CD4-positive, alpha-beta T cell treated with Interleukin-10 for 1 hour (primary cell): ENCODE measurements at places on chromosomes 6 and 20.

- no peak for DNase-seq
These were observed 66.6 kb upstream of the TAB2 start for GRCh38 chr6:149250951-149251350.

GRCh38 chr6:41375598-41376151, 40.3 kb downstream of the NCR2 start:
- DNase-seq: no peak

GRCh38 chr6:127031511-127031910, 87.0 kb upstream of the RSPO3 start:
- no peak for DNase-seq

DNA sequence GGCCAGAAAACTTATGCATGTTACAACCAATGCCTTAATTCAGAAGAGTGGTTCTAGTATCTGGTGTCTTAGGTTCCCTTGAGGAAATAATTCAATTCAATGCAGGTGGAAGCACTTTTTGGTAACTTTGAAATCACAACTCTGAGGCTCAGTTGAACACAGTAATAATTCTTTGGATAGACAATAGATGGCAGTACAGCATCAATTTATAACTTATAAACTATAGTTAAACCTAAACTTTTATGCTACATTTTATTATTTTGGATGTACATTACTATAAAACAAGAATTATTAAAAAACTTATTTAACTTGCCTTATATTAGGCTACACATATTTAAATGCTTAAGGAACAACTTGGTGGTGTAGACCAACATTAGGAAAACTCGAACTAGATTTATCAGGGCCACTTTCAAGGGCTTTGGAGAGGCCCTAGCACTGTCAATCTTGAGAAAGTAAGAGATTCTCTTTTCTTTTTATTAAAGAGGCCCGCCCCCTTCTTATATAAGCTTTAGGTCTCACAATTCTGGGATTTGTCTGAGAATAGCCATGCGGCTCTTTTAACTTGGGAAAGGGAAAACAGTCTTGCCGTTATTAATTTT, 85.9 kb downstream of the CRYBG1 start:
- peak; percentile 33 for DNase-seq

- DNase-seq: no peak
These were observed 98.4 kb upstream of the CARMIL1 start for GRCh38 chr6:25180630-25181349.

DNA sequence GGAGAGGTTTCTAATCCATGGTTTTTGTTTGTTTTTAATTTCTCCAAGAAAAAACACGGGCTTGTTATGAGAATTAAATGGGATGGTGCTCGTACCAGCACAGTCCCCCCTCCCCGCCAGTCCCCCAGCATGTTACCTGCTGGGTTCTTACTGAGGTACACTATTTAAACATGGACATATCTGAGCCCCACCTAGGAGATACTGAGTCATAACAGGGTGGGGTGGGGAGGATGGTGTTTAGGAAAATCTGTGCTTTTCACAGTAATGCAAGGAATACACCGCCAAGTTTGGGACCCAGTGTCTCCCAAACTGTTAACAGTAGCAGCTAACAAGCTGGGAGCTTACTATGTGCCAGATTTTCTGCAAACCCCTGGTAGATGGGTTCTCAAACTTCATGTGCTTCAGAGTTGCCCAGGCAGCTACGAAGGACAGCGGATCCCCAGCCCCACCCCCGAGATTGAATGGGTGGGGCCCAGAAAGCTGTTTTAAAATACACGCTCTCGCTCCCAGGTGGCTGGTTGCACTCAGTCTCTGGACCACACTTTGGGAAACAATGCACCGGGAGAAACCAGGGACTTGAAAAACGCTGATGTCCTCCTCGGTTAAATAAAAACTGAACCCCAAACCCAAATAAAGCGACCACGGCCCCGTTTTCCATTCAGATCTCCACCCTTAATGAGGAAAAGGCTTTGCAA, 995 bp downstream of the ZFP64 start:
- peak; percentile 30 for DNase-seq

DNA sequence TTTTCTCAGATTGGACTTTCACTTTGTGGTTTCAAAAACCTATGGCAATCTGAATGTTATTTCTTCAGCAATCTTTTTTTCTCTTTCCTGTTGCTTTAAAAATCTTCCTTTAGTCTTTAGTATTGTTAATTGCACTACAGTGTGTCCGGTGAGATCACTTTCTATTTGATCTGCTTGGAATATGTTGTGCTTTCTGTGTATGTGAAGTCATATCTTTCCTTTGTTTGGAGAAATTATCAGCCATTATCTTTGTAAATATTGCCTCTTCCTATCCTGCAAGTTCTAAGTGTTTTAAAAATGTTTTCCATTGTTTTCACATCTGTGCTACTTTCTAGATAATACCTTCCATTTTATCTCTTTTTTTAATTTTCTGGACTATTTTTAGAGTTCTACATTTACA, 171.4 kb upstream of the PRSS16 start:
- DNase-seq: no peak

DNA sequence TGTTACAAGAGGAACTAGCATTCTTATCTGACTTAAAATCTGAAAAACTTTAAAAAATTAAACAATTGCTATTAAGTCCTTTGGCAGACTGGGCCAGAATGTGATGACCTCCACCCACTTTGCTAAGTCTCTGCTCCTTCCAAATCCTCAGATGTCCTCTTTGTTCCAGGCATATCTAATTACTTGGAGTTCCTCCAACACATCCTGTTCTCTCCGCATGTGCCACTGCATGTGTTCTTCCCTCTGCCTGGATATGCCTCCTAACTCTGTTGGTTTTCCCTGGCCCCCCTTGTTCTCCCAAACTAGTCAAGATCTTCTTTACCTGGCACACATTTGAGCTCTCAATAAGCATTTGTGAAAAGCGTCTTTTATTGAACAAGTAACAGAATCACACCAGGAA, 23.1 kb downstream of the ELOVL2 start:
- no peak for DNase-seq

GRCh38 chr20:20664795-20665589, 47.5 kb downstream of the RALGAPA2 start:
- DNase-seq: peak; percentile 30

GRCh38 chr6:33492093-33492492, 37.7 kb downstream of the ZBTB9 start:
- peak; percentile 11 for DNase-seq

DNA sequence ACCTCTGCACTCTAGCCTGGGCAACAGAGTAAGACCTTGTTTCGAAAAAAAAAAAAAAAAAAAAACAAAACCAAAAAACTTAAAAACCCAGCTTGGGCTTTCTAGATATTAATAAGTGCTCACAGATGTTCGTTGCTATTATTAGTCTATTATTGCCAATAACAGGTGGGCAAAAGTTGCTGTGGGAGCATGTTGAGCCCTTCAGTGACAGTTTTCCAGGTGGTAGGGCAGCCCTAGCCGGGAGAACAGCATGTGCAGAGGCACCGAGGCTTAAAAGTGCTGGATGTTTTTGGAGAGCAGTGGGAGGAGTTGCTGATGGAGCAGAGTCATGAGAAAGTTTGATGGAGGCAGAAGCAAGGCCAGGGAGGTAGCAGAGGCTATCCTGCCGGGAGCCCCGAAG, 4.4 kb downstream of the PPP1R16B start:
- no peak for DNase-seq

GRCh38 chr6:27088068-27088467, 159.4 kb upstream of the PRSS16 start:
- DNase-seq: no peak

DNA sequence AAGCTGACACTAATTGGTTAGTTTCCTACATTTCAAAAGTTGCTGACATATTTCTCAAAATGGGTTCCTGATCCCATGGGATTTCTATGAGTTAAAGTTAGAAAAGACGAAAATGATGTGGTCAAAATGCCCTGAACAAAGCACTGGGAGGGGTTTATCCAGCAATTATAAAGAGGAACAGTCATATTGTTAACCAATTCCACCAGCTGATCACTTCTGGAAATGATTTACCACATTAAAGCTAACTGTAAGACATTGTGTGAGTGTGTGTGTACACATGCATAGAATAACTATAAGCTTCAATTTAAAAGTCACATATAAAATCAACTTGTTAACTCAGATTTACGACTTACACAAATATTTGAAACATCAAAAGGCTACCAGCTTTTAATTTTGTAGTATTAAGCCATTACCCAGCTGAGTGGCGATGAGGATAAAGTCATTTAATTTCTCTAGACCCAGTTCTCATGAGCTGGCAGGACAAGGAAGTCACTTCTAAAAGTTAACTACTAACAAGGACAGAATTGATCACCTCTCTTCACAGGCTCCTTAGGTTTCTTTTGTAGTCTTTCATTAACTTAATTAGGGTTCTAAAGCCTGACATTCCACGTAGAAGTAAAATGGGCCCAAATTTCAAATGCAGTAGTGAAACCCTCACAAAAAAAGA, 40.4 kb downstream of the MAN1A1 start:
- DNase-seq: no peak
